ENCODE measurements at places on chromosomes 1 and 21. TPM values are rescaled to one million over a fixed set of nuclear protein-coding genes. Genes with fewer than 3 reads are reported as not detected.

MSH4 gene
- 0.36 TPM for total RNA-seq

CD2 gene
- total RNA-seq: 0.69 TPM

METTL13 gene
- 9.1 TPM for total RNA-seq

GUCA2A gene
- total RNA-seq: not detected

Data from ovary (tissue), 10 donors.